ENCODE measurements at places on chromosomes 3 and 15.

DNA sequence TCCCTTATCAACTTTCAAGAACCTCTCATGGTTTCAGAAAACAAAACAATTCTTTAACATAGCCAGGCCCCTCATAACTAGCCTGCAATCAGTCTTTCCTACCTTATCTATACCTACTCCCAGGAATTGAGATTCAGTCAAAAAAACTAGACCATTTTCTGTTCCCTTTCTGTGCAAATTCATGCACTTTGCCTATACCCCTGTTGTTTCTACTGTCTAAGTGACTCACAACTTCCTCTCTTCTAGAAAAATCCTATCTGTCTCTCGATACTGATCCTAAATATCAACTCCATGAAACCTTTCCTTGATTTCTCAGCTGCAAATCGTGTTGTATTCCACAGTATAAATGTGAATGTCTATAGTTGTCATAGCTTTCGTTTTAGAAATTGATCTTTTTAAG is 10.9 kb upstream of the IL1RAP start:
- DNase-seq: no peak

DNA sequence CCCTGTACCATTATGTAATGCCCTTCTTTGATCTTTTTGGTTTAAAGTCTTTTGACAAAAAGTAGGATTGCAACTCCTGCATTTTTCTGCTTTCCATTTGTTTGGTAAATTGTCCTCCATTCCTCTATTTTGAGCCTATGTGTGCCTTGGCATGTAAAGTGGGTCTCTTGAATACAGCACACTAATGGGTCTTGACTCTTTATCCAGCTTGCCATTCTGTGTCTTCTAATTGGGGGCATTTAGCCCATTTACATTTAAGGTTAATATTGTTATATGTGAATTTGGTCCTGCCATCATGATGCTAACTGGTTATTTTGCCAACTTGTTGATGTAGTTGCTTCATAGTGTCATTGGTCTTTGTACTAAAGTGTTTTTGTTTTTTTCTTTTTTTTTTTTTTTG is 32.4 kb downstream of the CMC1 start:
- no peak for DNase-seq

GRCh38 chr3:122681284-122681973 is 790 bp downstream of the PARP14 start:
- DNase-seq: peak; percentile 11

DNA sequence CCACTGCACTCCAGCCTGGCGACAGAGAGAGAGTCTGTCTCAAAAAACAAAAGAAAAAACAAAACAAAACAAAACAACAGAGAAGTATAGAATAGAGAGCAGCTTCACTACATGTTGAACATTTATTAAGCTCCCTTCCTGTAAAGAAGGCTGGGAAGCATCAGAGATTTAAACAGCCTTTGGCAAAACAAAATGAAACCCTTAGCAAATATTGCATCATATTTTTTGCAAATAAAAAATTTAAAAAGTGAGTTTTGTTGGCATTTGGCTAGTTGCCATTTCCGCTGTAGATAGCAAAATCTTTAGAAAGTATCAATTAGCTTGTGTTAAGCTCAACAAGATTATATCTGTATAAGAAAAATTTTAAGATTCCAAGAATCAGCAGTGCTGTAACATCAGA is 151.2 kb downstream of the SERPINI1 start:
- DNase-seq: no peak

DNA sequence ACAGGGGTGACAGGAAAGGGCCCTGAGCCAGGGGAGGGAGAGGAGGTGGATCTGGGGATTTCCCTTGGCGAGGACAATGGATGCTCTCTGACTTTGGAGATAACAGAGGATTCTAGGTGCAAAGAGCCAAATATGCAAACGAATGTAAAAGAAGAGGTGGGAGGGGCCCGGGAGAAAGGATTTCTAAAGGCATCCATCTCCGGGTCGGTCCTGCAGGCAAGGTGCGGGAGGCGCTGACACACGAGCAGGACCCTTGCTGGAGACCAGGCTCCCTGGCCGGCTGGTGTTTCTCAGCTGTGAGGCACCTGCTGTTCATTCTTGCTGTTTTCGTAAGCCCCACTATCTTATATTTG is 115.2 kb upstream of the TLE3 start:
- DNase-seq: no peak

GRCh38 chr15:90871139-90871715 is 2.8 kb downstream of the FURIN start:
- DNase-seq: no peak

- DNase-seq: no peak
Measured at GRCh38 chr3:136708333-136708985, 43.7 kb downstream of the STAG1 start.

Measured in fibroblast of mammary gland (primary cell).